ENCODE measurements at places on chromosomes 3 and 15.

GRCh38 chr15:88275804-88276203 lies 19.3 kb upstream of the NTRK3 start:
- DNase-seq, result no peak

DNA sequence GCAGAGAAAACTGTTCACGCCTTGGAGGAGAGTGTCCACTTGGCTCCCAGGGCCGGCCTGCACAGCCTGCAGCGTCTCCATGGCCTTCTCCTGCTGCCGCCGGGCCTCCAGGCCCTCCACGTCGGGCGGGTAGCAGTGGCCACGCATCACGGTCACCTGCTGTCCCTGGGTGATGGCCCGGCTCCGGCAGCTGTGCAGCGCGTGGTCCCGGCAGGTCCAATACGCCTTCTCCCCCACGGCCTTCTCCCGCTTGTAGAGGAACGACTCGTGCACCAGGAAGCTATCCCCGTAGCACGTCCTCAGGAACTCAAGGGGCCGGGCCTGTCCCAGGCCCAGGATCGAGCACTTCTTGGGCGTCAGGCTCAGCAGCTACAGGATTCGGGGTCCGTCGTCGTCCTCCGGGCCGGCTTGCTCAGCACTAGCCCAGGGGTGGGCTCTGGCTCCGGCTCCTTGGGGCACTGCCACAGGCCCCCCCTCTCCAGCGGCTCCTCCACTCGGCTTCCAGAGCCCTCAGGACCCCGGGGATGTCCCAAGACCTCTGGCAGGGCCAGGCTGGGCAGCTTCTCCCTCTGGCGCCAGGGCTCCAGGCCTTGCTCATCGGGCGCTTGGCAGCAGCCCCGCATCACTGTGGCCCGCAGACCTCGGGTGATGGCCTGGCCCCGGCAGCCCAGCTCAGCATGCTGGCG lies 83.6 kb upstream of the FXR1 start:
- no peak for DNase-seq

DNA sequence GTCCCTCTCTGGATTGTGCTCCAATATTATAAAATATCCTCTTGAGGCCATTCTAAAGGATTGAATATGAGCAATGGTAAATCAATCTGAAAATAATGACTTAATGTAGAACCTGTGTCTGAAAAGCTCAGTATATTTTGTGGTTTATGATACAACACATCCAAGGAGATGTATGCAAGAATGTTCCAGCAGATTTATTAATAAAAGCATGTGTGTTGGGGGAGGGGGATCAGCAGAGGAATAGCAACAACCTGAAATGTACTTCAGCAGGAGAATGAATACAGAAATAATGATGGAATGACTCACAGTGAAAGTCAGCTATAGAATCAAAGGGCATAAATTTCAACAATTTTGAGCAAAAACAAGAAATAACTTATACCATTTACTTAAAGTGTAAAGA lies 56.7 kb upstream of the NUDT16 start:
- no peak for DNase-seq

- DNase-seq, result no peak
Measured at GRCh38 chr15:48222627-48223026, 16.5 kb downstream of the SLC12A1 start.

- DNase-seq, result no peak
Measured at GRCh38 chr3:101128001-101128400, 134.8 kb upstream of the ABI3BP start.

GRCh38 chr15:99421758-99422157 lies 144.0 kb upstream of the MEF2A start:
- no peak for DNase-seq

DNA sequence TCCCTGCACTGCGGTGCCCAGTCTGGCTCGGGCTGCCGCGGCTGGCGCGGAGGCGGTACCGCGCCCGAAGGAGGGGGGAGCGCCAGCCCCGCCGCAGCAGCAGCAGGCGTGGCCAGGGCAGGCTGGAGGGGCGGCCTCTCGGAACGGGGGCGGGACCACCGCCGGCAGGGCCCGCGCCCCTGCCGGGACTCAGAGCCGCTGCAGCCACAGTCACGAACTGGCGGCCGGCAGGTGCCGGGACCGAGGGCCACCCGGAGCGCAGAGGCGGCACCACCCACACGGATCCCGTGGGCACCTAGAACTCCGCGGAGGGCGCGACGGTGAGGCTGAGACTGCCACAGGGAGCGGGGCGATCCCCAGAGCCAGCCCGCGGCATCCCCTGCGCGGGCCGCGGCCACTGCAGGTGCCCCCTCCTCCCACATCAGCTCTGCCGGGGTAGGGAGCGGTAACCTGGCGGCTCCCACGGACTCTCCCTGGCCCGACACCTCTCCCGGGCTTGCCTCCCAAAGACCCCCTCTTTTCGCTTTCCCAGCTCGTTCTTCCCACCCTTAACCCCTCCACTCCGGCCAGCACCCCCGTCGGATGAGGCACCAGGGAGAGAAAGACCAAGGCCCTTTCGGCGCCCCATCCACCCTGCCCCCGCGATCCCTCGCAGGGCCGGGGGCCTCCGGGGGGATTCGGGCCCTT lies at the start of gene VWA5B2:
VWA5B2 (plus strand) TSS at position 192 of the 687 bp plus-strand sequence. CDS start 944 bp downstream, outside the sequence.
- DNase-seq, result peak; percentile 76

GRCh38 chr3:46321461-46322104 lies 32.3 kb upstream of the CCR2 start:
- peak; percentile 29 for DNase-seq

DNA sequence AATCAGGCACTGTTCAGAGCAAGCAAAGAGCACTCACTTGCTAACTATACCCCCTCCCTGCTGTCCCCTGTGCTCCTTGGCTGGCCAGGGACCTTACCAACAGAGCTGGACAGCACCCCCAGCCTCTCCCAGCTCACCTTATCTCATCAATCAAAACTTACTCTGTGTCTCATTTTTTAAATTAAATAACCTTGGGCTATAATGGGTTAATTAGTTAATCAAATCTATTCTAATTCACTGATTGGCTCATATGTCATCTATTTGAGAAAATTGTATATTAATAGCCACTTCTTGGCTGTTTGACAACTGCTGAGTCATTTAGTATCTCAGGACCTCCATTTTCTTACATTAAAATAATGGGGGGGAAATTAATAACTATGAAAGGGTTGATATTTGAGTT lies 22.9 kb downstream of the IL5RA start:
- DNase-seq, result no peak

DNA sequence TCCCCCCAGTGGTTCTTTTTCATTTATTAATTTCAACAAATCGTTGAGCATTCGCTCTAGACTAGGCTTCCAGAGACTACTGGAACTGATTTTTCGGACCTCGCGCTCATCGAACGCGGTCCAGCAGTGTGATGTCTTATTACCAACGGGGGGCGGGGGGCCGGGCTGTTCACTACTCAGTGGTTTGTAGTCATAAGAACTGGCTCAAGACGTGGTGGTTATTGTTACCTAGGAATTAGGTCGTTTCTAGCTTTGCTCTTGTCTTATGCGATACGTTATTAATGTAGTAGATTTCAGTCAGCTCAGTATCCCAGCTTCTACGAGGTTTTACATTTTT lies 858 bp downstream of the RBM5 start:
- no peak for DNase-seq

- DNase-seq, result no peak
Measured at GRCh38 chr3:99373088-99373845, 265.1 kb upstream of the COL8A1 start.

DNA sequence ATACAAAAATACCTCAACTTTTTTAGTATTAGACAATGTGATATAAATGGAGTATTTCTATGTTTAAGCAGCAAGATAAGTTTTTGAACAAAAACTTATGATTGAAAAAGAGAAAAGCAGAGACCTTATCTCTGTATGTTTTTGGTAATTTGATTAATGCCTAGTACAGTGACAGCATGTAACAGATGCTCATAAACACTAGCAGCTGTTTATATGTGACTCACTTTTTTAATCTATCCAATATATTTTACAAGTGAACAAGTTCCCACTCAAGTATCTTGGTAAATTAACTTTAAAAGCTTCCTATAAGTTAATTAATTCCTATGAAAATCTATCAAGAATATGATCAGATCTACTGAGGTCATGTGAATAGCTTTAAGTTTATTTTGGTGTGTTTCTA lies 55.1 kb downstream of the NGLY1 start:
- DNase-seq, result no peak

DNA sequence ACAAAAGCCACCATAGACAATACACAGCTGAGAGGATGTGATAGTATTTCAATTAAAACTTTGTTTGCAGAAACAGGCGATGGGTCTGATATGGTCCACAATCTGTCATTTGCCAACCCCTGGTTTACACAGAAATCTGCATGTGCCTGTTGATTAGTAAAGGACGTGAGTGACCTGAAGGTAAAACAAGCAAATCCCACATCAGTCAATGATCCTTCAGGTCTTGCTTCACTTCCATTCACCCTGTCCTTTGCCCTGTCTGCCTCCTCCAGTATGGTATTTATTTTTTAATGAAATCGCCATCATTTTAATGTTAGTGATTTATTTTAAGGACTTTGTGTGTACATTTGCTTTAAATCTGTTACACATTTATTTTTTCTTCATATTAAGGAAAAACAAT lies 166.2 kb downstream of the FEZF2 start:
- DNase-seq, result no peak

- no peak for DNase-seq
Measured at GRCh38 chr3:13536432-13536831, 12.5 kb upstream of the FBLN2 start.
